D341Med (cell line): ENCODE measurements at places on chromosomes 3 and 15.
A peak's percentile ranks its signal among the peaks of the same experiment; 100 is the strongest.

- no peak for DNase-seq
Measured at GRCh38 chr3:161859865-161860450, 363.4 kb downstream of the OTOL1 start.

- DNase-seq: no peak
Measured at GRCh38 chr3:183489455-183490210, 61.2 kb upstream of the MCF2L2 start.

DNA sequence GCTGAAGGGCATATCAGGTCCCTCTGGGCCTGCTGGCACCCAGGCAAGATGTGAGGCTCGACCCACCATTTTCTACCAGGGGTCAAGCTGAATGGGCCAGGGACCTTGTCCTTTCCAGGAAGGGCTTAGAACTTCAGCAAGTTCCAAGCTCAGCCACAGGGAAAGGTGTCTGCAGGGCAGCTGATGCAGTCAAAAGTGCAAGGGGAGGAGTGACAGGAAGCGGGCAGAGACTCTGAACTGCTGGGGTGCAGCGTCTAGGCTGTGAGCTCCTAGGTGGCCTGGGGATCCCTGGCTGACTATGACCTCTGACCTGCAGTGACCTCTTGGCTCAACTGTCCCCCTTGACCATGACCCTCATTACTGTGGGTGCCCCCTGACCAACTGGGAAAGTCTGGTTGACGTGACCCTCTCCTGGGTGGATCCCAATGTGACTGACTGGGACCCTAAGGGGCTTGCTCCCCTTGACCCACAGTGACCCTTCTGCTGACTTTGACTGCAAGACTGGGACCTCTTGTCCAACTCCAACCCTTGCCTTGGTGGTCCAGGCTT lies 14.4 kb upstream of the SEC13 start:
- no peak for DNase-seq

DNA sequence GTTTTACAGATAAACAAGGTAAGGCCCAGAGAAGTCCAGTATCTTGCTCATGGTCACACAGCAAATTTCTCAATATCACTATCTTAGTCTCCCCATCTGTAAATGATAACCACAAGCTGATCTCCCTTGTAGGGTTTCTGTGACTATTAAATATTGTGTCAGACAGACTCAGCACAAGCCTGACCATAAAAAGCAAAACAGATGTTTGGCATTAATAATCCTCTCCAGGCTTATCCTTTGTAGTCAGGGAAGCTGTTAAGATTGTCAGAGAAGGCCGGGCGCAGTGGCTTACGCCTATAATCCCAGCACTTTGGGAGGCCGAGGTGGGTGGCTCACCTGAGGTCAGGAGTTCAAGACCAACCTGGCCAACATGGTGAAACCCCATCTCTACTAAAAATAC lies 173.2 kb upstream of the PRICKLE2 start:
- peak; percentile 56 for DNase-seq

GRCh38 chr3:149180057-149180573 lies 41.5 kb downstream of the CP start:
- no peak for DNase-seq

- no peak for DNase-seq
Measured at GRCh38 chr3:65138556-65138955, 450.8 kb upstream of the ADAMTS9 start.

- DNase-seq: no peak
Measured at GRCh38 chr3:158050461-158050860, 55.8 kb downstream of the SHOX2 start.

- DNase-seq: no peak
Measured at GRCh38 chr3:174355505-174355904, 503.6 kb upstream of the NAALADL2 start.

GRCh38 chr3:72786668-72787067 lies 61.6 kb downstream of the SHQ1 start:
- no peak for DNase-seq

GRCh38 chr3:138933981-138934691 lies 12.8 kb downstream of the FOXL2 start:
- DNase-seq: no peak

- DNase-seq: no peak
Measured at GRCh38 chr3:43515970-43516635, 105.7 kb downstream of the ANO10 start.

DNA sequence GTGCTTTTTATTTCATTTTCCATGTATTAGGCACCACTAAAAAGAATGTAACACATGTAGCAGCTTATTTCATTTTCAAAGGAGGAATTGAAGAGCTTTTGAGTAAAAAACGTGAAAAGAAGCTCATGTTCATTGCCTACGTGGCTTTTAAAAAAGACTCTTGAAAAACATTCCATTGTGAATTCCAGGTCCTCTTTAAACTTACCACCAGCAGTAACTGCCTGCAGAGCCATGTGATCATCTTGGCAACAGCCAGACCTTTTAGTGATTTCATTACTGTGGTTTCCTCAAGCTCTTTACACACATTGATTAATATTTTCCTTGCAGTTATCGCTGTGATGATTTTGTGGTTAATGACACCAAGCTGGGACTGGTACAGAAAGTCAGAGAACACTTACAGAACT lies 43.8 kb upstream of the FBXL22 start:
- no peak for DNase-seq

DNA sequence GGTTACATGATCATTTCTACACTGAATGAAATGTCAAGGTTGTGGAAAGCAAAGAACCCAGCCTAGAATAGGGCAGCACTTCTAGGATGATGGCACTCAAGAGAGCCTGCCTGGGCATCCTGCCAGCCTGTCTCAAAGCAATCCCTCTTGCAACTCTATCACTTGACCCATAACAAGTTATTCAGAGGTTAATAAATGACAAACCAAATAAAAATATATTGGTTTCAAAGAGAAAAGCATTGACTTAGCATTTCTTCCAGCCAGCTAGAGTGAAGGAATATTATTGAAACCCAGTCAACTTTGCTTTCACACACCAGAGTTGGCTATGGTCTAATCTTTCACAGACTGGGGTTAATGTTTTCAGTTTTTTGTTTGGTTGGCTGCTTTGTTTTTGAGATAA lies 214.6 kb upstream of the UBE2E2 start:
- DNase-seq: no peak

DNA sequence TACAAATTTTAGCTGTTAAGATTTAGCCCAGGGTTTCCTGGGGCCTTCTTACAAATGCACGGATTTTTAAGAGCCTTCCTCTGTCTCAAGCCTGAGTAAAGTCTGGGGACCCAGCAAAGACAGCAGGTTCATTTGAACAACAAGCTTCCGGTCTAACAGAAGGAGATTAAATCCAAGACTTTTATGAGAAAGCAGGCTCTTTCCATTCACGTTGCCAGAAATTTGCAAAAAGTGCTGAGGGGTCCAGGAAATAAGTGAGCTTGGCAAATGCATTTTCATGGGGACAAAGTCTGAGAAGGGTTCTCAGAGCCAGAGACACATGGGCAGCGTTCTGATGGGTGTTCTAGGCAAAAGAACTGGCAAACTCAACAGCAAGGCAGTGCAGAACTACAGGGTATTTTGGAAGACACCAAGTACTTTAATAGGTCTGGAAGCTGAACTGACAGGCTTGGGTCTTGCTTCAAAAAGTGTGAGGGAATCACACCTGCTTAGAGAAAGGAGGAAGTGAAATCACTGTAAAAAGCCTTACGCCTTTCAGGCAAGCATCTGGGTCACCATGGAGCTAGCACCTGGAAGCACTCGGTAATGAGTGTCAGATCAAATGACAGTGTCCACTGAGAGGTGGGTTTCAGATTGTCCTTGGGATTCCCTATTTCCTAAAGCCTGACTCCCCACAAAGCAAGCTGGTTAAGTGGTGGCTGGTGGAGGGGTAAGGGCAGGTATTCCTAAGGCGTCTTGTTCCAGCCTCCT lies 115.8 kb upstream of the ARHGEF3 start:
- DNase-seq: no peak

DNA sequence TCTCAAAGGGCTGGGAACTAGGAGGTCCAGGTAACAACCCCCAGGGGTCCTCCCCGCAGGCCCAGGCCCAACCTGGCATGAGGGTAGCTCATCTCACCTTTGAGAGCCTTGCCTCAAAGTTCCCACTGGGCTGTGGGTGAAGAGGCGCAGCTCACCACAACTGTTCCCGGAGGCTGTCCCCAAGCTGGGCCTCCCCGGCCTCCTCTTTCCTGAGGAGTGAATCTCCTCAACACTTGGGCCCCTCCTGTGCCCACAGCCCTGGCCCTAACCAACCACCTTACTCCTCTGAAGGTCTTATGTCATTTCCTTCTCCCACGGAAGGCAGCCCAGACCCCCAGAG lies 27.5 kb upstream of the CORO2B start:
- DNase-seq: no peak

DNA sequence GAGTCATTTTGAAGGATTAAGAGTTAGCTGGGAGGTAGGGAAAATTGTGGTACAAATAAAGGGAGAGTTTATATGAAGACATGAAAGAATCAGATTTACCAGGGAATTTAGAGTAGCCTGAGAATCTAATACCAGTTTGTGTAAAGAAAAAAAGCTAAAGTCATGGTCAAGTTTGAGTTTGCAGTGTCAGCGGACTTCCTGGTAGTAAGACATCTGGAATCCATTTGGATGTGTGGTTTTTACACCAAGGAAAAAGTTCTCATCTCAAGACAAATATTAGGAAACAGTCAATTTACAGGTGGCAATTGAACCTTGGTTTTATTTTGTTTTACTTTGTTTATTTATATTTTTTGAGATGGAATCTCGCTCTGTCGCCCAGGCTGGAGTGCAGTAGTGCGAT lies 1.5 kb upstream of the P2RY12 start:
- DNase-seq: no peak
